ENCODE measurements at places on chromosomes 2 and 18.
A peak's percentile ranks its signal among the peaks of the same experiment; 100 is the strongest.

DNA sequence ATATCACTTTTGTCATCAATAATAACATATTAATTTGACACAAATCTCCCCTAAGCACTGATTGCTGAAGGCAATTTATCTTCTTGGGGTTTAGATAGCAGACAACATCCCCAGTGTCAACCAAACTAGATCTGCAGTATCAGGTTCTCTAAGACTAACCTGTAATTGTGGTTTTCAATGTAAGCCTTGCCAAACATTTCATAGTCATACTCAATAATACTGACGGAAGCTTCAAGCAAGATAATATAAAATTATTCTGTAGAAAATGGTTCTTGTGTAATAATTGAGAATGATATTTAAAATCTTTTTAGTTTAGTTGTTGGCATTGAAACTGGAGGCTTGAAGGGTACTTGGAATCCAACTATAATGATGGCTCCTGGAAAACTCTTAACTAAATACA is 186.3 kb downstream of the RIT2 start:
- no peak for DNase-seq

DNA sequence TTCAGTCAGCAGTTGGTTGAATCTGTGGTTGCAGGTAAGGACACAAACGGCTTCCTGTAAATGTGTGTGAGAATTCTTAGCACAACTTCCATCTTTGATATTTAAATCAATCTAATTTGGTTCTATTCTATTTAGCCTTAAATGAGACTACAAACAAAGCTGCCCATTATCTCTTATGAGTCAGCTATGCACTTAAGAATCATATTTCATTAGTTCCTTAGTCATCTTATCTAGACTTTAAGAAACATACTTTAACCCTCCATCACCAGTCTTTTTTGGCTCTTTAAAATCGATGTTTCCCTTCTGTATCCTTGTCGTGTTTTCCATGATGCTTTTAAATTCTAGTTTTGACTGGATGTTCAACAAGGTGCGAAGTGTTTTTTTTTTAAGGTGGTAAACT is 114.4 kb upstream of the TMEM200C start:
- no peak for DNase-seq

GRCh38 chr18:58276789-58277739 is 233.0 kb downstream of the NEDD4L start:
- no peak for DNase-seq

GRCh38 chr2:54353216-54353615 is 97.2 kb upstream of the TSPYL6 start:
- no peak for DNase-seq

GRCh38 chr18:25516747-25517498 is 165.0 kb upstream of the ZNF521 start:
- no peak for DNase-seq

DNA sequence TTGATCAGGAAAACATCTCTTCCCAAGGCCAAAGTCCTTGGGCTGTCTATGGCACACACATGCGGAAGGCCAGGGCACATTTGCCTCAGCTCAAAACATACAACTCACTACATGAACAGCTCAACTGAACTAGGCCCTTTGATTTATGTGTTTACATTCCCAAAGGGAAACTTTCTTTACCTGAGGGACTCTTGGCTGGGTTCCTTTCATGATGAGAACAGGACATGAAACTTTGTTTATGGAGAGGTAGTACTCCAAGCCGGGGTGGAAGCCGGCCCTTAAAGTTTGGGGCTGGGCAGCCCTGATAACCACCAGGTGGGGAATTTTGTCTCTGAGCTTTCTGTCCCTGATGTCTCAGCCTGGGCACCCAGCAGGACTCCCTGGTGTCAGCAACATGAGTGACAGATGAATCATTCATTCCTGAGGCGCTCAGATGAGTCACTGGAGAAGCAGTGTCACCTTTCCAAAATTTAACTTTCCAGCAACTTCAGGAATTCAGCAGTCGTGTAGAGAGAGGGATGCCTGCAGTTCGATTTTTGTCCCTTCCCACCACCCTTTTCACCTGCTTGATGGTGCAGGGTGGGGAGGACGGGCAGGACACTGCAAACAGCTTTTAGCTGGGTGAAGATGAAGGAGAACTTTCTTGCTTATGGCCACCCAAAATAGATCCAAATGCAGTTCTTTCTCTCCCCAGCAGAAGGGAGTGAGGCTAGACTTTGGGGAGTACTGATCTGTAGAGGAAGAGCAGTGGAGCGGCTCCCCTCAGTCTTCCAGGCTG is 331.6 kb downstream of the DYSF start:
- peak; percentile 57 for DNase-seq

GRCh38 chr2:101704816-101705578 is 7.5 kb downstream of the MAP4K4 start:
- DNase-seq, result no peak

GRCh38 chr2:232898592-232899543 is 28.8 kb downstream of the SNORC start:
- no peak for DNase-seq

DNA sequence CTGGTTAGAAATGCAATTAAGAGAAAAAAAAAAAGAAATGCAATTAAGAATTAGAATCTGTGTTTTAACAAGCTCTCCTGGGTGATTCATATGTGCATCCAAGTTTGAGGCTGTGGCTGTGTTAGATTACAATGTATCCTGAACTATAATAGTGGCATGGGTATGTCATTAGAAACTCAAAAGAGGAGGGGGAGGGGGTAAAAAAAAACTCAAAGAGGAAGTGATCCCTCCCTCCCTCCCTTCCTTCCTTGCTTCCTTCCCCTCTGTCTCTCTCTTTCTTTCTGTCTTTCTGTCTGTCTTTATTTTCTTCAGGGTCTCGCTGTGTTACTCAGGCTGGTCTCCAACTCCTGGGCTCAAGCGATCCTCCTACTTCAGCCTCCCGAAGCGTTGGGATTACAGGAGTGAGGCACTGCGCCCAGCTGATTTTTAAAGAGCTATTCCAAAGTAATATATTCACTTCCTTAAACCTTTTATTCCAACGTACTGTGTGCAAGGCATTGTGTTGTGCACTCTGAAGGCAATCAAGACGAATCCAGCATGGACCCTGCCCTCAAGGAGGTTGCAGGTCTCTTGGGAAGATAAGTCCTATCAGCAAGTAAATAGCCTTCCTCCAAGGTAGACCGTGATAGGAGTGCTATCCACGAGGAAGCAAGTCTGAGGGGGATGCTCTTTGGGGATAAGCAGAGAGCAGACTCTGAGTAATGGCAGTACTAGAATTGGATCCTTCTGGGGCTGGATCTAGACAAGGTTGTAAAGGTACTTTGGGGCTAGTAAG is 35.9 kb upstream of the MCFD2 start:
- DNase-seq, result no peak

- DNase-seq, result no peak
Observed at GRCh38 chr2:239118675-239119211, 270.9 kb downstream of the TWIST2 start.

GRCh38 chr2:10309286-10309685 is 6.6 kb downstream of the HPCAL1 start:
- DNase-seq, result no peak

GRCh38 chr18:72727038-72727655 is 140.6 kb downstream of the NETO1 start:
- DNase-seq, result no peak

GRCh38 chr18:9741793-9742523 is 33.9 kb downstream of the RAB31 start:
- DNase-seq, result no peak

GRCh38 chr2:38171208-38171855 is 95.4 kb upstream of the CYP1B1 start:
- DNase-seq, result no peak

DNA sequence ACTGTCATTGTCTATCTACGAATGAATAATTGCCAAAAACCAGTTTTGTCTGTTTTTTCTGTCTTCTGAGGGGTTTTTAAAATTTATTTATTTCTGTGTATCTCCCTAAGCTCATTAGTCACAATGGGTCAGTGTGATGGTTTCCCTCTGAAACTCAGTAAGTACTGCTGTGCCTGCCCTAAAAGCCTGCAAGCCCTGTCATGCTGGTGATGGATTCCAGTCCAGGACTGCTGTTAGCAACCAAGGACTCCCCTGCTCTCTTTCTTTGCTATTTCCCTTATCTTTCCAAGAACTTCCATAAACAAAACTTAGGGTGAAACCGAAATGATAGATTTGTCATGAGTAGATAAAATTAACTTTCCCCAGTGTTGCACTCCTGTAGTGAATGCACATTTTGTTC is 11.8 kb upstream of the DSG2 start:
- no peak for DNase-seq

- DNase-seq, result no peak
Observed at GRCh38 chr18:23196119-23197007, 61.1 kb downstream of the CABLES1 start.

DNA sequence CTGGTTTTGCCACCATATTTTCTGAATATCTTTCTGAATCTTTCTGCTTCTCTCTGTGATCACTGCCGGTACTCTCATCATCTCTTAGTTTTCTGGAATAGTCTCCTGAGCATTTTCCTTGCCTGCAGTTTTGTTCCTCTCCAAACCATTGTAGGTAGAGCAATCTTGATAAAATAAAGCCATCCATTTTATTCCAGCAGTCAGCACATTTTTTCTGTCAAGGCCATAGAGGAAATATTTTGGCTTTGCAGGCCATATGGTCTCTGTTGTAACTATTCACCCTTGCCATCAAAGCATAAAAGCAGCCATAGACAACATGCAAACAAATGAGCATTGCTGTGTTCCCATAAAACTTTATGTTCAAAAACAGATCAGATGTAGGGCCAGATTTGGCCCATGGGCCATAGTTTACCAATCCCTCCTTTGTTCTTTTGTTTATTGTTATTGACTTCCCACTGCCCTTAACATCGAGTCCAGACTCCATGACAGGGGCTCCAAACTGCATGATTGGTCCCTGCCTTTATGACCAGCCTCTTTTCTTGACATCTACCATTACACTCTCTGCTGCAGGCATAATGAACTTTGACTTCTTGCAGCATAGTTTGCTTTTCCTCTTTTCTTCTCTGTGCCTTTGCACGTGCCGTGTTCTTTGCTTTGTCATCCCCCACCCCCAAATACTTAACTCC is 29.8 kb downstream of the TMEM87B start:
- DNase-seq, result no peak

DNA sequence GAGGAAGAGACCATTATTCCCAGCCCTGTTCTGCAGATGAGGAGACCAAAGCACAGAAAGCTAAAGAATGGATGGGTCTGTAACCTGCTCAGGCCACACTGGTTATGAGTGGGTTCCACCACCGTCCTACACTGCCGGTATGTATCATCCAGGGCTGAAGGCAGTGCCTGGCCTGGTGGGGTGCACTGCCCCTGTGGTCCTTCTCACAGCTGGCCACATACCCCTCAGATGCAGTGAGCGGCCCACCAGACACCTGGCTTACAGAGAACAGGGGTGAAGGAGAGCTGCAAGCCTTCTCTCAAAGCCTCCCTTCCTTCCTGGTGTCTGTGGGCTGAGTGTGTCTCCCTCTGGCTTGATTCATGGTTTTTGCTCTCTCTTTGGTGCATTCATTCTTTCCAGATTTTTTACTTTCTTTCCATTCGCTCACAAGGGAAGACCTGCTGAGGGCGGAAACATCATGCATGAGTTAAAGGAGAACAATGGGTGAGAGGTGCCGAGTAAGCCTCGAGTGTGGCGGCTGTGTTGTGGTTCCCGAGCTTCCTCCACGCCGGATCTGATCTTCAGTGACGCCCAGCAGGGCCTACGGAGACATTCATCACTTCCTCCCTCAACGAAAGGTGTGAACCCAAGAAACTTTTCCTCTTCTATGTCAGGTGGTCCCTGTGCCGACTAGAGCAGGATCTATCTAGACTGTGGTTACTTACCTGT is 62.1 kb upstream of the REL start:
- no peak for DNase-seq

DNA sequence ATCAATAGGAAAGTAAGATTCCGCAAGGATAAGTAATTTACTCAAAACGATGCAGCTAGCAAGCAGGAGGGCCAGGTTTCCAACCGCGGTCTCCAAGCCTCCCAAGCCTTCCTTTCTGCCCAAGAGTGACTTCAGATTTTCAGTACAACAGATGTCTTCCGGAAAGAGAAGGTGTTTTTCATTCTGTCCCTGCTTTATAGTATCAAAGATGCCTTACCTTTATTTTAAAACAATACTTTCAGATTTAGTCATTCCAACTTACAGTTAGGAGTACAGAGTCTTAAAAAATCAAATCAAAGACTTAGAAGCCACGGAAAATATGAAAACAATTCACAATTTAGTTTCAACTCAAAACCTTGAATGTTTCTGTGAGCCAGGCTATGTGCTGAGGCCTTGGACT is 43.6 kb downstream of the CYB5A start:
- DNase-seq, result no peak

DNA sequence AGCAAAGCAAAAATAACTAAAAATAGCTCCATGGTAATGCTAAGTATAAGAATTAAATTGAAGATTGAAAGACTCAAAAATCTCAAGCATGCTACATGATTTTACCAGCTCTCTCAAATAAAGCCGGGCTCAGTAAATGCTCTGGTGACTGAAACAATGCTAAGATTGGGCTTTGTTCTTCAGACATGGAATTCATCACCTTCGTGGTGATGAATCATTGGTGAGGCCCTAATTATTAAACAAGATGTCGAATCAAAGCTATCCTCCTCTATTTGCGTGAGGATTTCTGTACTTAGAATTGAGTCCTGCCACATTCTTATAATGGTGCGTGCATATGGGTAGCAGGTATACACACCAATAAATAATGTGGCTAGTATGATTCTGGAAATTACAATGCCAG is 58.8 kb upstream of the LRRTM1 start:
- DNase-seq, result no peak
